ENCODE measurements at places on chromosomes 12 and 14.

- DNase-seq = no peak
These were observed 38.6 kb downstream of the FBXO34 start for GRCh38 chr14:55309761-55310365.

- peak; percentile 80 for DNase-seq
These were observed 1127.0 kb downstream of the BCL11B start for GRCh38 chr14:98144964-98145363.

GRCh38 chr14:95553141-95553540 lies 18.3 kb downstream of the GLRX5 start:
- DNase-seq = no peak

- DNase-seq = peak; percentile 10
These were observed 1.1 kb downstream of the CNTN1 start for GRCh38 chr12:40693207-40693821.

DNA sequence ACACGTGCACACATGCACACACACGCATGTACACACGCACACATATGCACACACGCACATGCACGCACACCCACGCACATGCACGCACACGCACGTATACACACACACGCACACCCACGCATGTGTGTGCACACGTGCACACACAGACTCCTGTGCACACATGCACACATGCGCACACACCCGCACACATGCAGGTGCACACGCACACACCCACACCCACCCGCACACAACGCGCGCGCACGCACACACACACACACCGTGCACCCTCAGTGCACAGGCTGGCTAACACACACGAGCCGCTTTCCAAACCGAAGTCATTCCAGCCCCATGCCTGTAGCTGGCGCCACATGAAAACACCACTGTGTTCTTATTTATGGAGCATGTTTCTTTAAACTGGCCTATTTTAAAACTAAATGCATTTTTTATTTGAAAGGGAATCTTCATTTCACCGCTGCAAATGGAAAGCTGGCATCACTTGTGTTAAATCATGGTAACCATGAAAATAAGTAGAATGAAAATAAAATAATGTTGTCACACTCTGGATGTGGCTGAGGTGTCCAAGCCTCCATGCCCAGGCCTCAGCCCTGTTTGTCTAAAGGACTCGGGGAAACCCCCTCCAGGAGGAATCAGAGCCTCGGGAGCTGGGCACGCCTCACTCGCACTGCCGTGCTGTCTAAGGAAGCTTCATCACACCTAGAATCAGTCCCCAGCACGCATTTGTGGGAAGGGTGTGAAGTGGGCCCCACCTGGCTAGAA lies 45.1 kb downstream of the GALNT9 start:
- peak; percentile 9 for DNase-seq

- DNase-seq = no peak
These were observed 57.9 kb downstream of the PPP2R5C start for GRCh38 chr14:101819251-101819990.

GRCh38 chr12:63948211-63948610 lies 103.7 kb downstream of the SRGAP1 start:
- no peak for DNase-seq

DNA sequence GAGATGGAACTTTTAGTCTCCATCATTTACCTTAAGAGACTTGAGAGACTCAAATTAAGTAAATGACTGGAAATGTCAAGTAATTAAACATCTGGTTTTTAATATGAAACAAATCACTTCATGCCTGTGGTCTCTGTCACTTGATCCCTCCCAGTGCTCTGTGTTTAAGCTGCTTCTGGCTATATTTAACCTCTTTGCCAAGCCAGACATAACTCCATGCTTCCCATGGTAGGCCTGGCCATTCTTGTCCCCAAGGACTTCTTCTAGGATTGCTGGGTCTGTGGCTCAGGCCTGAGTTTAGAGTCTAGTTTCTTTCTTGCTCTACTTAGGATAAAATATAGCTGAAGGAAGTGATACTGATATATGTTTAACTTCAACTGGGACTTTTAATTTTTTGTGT lies 1013.6 kb downstream of the FLRT2 start:
- DNase-seq = peak; percentile 54

DNA sequence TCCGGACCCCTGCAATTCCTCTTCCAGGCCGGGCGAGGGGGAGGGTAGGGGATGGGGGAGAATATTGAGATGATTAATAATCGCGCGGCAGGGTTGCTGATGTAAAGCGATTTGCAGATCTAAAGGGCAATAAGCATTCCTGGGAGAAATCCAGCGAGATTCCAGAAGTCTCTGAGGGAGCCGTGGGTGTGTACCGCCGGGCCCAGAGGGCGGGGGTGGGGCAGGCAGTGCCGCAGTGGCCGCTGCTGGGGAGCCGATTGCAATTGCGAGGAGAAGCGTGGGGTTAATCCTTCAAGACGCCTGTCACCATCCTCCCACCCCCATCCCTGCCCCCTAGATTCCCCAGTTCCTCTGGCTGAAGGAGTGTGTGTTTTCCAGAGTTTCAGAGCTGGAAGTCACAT lies 16.4 kb downstream of the FOS start:
- peak; percentile 93 for DNase-seq

DNA sequence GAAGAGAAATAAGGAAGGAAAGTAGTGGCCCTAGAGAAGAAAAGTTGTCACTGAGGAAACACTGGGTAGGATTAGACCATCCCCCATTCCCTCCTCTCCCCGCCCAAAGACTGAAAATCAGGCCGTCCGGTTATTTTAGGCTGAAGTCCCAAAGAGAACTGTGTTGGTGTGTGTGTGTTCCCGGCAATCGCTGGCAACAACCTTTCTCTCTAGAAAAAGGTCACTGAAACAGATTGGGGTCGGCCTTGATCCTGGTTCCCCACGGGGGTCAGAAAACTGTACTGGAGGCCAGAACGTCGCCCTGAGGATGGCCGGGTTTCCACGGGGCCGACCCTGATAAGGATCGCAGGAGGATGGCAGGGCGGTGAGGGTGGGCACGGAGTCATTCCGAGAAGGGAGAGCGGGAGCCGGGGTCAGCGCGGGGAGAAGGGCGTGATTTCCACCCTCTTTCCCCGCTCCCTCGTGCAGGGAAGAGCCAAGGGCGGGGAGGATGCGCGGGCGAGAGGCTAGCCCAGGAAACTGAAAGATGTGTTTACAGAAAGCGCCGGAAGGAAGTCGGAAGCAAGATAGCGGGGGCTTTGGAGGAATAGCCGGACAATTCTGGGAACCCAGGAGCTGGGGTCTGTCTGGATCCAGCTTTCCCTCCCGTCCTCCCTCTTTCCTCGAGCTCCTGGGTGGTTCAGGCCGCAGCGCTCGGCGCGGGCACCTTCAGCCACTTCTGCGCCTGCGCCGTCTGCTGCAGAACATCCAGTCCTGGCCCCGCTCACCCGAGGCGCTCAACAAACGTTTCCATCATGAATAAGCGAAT lies 25.3 kb upstream of the SPTLC2 start:
- DNase-seq = peak; percentile 65

- DNase-seq = no peak
These were observed 39.4 kb downstream of the CCNK start for GRCh38 chr14:99520571-99521081.

DNA sequence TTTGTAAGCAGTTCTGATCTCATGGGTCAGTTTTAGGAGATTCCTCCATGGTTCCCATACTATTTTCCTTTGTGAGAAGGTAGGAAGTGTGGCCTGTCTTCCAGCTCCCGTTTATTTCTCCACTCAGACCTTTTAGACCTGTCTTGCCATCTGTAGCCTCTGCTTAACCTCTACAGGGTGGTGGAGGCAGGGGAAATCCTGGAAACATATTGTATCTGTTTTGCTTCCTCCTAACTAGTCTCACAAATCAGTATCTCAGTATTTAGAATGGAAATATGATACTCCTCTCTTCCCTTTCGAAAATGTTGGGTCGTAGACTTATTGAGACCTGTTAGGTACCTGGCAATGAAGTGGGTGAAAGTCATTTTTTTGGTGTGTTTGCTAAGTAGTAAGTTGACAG lies 399.4 kb upstream of the RGS6 start:
- no peak for DNase-seq

- no peak for DNase-seq
These were observed 57.0 kb upstream of the NPFF start for GRCh38 chr12:53564278-53564677.

DNA sequence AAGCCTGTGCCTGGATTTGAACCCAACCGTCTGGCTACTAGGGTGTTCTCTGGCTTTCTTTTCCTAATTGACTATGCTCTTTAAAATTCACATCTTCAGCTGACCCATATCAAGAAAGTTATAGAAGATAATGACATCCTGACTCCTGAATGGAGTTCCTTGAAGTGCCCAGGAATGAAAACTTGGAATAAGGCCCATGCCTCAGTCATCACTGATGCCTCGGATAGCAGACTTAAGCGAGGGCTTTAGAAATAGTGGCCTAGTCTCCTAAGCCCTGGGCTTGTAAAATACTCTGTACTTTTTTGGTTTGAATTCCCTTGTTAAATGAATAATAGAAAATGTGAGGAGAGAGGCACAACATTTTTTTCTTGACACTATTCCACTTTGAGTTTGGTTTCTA lies 39.0 kb downstream of the CHST11 start:
- peak; percentile 20 for DNase-seq

DNA sequence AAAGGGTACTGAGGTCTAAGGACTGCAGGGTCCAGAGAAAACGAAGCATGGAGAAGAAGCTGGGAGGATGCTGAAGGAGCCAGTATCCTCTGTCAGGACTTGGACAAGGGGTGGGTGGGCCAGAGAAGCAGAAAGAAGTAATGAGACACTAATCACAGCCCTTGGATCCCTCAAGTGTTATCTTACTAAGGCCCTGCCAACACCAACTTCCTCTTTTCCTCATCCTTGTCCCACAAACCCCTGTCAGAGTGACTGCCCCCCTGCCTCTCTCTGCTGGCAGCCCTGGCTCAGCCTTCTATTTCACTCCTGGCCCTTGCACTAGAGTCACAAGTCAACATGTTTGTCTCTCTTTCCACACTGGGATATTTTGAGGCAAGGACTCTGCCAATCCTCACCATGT lies 3.8 kb upstream of the ASIC1 start:
- DNase-seq = no peak

Measured in fibroblast of skin of right biceps (primary cell).